ENCODE measurements at places on chromosomes 13 and 19.

GRCh38 chr13:21986602-21987001, 315.7 kb downstream of the FGF9 start:
- DNase-seq = no peak

DNA sequence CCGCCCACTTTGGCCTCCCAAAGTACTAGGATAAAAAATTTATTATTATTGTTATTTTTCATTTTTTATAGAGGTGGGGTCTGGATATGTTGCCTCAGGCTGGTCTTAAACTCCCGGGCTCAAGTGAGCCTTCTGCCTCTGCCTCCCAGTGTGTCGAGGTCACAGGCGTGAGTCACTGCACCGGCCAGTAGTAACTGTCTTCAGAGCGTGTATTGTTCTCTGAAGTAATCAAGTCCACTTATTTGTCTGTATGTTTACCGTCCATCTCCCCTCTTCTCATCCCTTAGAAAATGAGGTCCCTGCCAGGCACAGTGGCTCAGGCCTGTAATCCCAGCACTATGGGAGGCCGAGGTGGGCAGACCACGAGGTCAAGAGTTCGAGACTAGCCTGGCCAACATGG, 18.2 kb upstream of the SULT2B1 start:
- no peak for DNase-seq

DNA sequence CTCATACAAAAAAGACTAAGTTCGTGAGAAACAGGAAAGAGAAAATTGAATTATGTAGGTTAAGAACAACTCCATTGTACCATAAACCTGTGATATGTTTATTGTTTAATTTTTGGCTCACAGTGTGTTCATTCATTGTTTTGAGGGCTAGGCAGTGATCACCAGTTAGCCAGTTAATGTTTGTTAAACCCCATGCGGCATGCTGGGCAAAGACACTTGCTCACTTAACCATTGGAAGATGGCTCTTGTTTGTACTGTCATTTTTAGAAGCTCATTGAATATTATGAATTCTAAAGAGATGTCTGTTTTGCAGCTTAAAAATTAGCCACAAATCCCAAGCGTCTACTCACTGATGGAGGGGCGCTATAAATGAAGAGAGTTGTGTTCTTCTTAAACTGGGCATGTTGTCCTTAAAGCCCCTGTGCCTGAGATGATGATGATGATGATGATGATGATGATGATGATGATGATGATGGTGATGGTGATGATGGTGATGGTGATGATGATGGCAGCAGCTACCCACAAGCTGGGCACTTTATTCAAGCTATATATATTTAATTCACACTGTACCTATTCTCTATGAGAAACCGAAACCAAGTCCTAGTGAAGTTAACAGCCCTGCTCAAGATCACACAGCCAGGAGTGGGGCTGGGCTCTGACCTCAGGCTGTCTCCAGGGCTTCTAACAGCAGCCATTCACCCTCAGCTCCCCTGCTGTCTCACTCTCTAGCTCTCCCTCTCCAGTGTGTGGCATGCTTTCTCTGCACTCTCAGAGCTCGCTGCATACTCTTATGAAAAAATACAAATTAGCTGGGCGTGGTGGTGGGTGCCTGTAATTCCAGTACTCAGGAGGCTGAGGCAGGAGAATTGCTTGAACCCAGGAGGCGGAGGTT, 169.1 kb downstream of the SHISA2 start:
- no peak for DNase-seq

DNA sequence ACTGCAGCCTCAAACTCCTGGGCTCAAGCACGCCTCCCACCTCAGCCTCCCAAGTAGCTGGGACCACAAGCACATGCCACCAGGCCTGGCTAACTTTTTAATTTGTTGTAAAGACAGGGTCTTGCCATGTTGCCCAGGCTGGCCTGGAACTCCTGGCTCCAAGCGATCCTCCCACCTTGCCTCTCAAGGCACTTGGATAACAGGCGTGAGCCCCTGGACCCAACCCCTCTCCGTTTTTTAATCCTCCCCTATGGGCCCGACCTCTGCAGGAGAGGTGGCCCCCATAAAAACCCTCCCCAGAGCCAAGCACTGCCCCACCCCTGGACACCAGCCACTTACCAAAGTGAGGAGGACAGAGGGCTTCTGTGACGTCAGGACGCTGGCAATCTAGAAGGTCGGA, 28.6 kb downstream of the PEPD start:
- no peak for DNase-seq

DNA sequence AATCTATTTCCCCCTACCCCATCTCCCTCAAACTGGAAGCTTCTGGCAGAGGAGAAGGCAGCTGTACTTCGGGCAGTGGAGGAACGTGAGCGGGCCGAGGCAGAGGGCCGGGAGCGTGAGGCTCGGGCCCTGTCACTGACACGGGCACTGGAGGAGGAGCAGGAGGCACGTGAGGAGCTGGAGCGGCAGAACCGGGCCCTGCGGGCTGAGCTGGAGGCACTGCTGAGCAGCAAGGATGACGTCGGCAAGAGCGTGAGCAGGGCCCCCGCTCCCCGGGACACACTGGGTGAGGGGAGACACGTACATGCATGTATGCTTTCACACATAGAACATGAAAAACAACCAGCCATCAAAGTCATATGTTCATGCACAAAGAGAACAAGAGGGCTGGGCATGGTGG, 42.7 kb downstream of the KCNC3 start:
- DNase-seq = no peak

GRCh38 chr19:44575116-44575700, 38.2 kb upstream of the IGSF23 start:
- no peak for DNase-seq

- DNase-seq = no peak
These were observed 120.1 kb downstream of the RGCC start for GRCh38 chr13:41577436-41577835.

- no peak for DNase-seq
These were observed 669.2 kb downstream of the DIAPH3 start for GRCh38 chr13:59494560-59494970.

DNA sequence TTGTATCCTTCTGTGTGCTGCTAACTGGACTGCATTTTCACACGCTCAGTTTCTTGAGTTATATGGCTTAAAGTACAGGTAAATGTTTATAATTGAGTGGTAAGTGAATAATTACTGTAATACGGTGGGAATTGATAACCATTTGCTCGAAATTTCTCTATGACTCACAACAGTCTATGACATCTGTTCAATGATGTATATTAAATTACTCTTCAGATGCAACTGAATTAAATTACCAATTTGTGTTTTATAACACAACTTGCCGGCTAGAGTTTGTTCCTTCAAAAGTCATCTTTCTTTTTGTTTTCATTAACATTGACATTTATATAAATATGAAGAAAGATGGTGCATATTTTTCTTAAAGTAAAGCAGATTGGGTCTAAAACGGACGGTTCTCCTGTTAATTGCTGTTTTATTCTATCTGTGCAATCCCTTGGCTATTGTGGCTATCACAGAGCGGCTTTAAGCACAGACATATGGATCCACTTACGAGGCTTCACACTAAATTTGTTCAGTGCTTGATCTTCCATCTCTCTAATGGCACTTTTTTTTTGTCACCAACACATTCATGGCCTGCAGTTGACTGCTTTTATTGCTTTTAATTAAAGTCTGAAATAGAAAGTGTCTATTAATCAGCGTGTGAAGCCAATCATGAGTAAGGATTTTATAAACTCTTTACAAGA, 1291.6 kb upstream of the SLC10A2 start:
- no peak for DNase-seq

- DNase-seq = no peak
These were observed 7.3 kb downstream of the ADGRL1 start for GRCh38 chr19:14198384-14199376.

- DNase-seq = no peak
These were observed 1658.6 kb upstream of the MIR17HG start for GRCh38 chr13:89688918-89689317.

DNA sequence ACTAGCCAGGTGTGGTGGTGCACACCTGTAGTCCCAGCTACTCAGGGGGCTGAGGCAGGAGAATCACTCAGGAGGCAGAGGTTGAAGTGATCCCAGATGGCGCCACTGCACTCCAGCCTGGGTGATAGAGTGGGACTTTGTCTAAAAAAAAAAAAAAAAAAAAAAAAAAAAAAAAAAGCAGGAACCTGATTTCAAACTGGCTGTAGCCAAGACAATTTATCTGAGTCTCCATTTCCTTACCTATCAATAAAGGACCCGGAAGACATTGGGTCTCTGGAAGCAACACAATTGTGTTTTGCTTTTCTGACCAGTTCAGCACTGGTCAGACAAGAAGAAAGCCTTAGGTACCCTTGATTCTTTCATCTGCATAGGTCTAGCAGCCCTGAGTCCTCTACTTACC, 491.0 kb downstream of the TBC1D4 start:
- DNase-seq = no peak

GRCh38 chr13:33776239-33776881, 41.6 kb upstream of the RFC3 start:
- no peak for DNase-seq

DNA sequence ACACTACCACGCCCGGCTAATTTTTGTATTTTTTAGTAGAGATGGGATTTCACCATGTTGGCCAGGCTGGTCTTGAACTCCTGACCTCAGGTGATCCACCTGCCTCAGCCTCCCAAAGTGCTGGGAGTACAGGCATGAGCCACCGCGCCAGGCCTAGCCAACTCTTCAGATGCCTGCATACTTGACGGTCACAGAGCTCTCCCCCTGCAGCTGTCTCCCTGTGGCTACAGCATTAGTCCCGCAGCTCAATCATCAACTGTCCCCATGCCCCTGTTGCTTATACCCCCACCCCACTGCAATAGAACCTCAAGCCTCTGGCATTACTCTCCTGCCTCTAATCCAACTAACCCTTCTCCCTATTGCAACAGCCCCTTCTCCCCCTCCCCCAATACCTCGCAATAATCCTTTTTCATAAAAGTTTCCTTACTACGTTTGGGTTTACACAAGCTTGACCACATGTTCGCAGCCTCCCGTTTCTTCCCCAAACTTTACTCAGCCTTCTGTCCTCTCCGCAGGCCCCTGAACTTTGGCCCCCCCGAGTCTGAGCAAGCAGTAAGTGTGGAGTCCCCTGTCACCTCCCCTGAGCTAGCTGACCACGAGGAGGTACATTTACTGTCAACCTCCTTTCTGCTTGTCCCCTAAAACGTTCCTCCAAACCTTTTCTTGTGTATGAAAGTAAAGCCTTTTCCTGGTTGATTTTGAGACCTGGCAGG, 1.7 kb downstream of the ZNF77 start:
- no peak for DNase-seq

DNA sequence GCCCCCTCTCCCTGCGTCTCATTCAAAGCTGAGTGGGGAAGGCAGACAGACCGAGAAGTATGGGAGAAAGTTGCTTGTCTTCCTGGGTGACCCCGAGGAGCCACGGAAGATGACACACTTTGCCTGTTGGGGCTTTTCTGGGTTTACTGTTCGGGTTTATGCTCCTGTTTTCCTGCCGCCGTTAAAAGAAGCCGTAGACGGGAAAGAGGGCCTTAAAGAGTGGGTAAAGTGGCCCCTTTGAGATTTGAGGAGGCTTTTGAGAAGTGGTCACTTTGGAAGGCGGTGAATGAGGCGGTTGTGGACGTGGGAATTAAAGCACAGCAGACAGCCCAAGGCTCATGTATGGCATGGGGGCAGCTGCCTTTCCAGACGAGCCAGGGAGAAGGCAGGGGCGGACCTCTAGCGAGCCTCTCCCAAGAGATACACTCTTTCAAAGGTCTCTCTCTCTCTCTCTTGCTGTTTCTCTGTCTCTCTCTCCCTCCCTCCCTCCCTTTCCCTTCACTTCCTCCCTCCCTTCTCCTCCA, 493 bp upstream of the LHFPL6 start:
- no peak for DNase-seq

Measured in stimulated activated CD8-positive, alpha-beta memory T cell treated with anti-CD3 and anti-CD28 coated beads, Interleukin-2, amount 100 ng/mL, for 1 hour (primary cell).